Activated CD8-positive, alpha-beta T cell treated with anti-CD3 and anti-CD28 coated beads, Interleukin-2, amount 10 ng/mL, durations not matched to agents 7 days and 5 days (primary cell): ENCODE measurements at places on chromosomes 5 and 9.

- DNase-seq, result no peak
Measured at GRCh38 chr9:81720450-81721086, 31.2 kb upstream of the TLE1 start.

DNA sequence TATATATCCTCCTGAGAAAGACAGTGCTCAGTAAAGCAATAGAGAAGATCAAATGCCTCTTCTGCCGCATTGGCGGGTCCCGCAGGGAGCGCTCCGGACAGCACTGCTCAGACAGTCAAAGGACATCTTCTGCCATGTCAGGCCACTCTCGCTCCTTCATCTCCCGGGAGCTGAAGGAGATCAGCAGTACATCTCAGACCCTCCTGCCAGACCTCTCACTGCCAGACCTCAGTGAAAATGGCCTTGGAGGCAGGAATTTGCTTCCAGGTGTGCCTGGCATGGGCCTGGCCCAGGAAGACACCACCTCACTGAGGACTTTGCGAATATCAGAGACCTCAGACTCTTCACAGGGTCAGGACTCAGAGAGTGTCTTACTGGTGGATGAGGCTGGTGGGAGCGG is 12.2 kb downstream of the PTGER4 start:
- DNase-seq, result no peak

DNA sequence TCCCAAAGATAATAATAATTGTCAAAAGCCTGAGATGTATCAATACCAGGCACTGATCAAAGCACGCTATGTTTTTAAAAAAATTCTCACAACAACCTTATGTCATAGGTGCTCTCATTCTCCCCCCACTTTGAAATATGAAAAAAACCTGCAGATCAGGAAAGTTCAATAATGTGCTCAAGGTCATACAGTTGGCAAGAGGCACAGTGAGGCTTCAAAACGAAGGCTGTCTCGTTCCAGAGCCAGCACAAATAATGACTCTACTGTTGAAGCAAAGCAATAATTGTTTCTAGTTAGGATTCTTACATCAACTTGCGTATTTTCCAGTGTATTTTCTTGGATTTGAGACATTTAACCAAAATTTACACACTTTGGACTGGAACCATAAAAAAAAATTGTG is 88.3 kb downstream of the RAB3C start:
- DNase-seq, result no peak

GRCh38 chr5:128216860-128217531 is 133.4 kb downstream of the SLC12A2 start:
- no peak for DNase-seq

DNA sequence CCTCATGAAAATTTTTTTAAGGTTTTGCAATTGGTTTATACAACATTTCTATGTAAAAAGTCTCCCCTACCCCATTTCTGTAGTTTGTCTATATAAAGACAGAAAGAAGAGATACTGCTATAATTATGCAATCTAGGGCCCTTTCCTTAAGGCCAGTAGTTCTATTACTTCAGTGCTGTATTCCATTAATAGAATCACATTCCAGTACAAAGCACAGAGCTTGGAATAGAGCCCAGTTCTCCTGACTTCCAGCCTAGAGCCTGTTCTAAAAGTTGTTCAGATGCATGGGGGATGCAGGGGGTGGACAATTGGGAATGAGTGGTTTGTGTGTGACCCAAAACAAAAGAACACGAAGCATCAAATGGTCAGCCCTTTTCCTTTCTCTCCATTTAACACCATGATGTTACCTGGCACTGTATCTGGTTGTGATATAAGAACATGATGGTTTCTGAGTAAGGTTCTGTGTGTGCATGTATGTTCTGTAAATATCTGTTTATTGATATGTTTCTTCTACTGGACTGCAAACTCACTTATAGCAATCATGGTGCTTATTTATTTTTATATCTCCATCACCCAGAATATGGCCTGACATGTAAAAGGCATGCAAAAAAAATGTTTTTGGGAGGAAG is 8.2 kb upstream of the GRAMD2B start:
- no peak for DNase-seq

- DNase-seq, result no peak
Measured at GRCh38 chr5:79865579-79865978, 125.5 kb downstream of the MTX3 start.

GRCh38 chr5:137649228-137649935 is 86.5 kb downstream of the KLHL3 start:
- DNase-seq, result no peak

- no peak for DNase-seq
Measured at GRCh38 chr5:172313915-172314314, 30.4 kb upstream of the UBTD2 start.
